ENCODE measurements at places on chromosomes 13 and 19.

GRCh38 chr19:18514800-18515682 is 6.8 kb downstream of the ELL start:
- no peak for DNase-seq

- DNase-seq: no peak
Observed at GRCh38 chr19:35738021-35738886, 4.0 kb downstream of the IGFLR1 start.

DNA sequence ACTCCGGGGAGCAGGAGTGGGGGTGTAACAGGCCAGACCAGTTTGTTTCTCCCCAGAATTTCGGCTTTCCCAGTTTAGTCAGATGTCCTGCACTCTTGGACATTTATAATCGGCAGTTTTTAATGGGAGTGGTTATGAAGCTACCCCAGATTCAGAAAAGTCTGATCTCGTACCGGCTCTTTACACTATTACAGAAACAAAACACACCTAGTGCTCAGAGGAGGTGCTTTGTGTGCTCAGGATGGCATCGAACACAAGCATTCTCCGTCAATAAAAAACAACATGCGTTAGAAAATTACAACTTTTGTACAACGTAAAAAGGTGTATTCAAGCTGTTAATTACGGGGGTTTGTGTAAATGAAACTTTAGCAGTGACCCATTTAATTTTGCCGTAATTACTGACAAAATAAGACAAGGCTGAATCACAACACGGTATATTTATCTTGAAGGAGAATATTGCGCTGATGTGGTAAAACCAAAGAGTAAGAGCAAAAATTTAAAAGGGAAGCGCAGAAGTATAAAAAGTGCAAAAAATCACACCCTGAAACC is 6.6 kb upstream of the SOX1 start:
- no peak for DNase-seq

DNA sequence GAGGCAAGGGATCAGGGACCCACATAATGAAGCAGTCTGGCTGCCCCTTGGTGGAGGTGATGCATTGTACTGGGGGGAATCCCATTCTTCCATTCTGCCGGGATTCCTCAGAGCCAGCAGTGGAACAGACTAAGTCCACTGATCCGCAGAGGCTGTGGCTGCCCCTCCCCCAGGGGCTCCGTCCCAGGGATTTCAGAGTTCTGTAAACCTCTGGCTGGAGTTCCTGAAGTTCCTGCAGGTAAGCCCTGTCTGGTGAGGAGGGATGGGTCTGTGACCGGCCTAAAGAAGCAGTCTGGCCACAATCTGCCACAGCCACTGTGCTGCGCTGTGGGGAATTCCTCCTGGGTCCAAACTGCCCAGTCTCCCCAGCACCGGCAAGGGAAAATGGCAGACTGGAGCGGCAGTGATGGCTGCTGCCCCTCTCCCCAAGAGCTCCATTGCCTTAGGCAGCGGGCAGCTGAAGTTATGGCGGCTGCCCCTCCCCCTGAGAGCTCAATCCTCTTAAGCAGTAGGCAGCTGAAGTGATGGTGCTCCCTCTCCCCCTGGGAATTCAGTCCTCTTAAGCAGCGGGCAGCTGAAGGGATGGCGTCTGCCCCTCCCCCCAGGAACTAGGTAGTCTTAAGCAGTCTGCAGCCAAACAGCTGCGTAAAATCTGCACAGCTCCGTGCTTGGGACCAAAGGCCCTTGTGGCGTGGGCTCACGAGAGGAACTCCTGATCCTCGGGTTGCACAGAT is 155.7 kb downstream of the PCDH17 start:
- no peak for DNase-seq

- DNase-seq: no peak
Observed at GRCh38 chr13:29476046-29476445, 119.4 kb downstream of the SLC7A1 start.

GRCh38 chr13:93270769-93271742 is 44.4 kb downstream of the GPC6 start:
- no peak for DNase-seq

DNA sequence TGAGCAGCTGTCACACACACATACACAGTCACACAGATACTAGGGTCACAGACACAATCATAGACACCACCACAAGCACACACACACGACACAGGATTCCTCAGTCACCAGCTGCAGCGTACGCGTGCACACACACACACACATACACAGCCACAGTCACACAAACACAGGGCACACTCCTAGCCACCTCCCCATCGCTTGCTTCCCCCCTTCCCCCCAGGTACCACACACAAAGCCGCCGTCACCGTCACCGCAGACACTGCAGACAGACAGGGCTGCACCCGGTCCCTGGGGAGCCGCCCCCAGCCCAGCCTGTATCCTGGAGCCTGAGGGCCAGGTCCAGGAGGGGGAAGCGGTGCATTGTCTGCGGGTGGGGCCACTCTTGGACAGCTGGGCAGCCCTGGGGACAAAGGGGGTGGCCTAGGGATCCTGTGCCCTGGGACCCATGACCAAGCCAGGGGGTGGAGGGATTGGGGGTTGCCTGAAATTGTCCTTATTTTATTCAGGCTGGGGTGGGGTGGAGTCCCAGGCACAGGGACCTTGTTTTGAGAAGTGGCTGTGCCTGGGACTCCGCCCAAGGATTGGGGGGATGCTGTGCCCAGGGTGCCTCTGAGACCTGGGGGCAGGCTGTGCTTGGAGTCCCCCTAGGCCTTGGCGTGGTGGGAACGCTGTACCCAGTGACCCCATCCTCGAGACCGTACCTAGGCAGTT is 957 bp downstream of the NUMBL start:
- peak; percentile 52 for DNase-seq

- DNase-seq: no peak
Observed at GRCh38 chr13:46743191-46743590, 53.8 kb downstream of the ESD start.

DNA sequence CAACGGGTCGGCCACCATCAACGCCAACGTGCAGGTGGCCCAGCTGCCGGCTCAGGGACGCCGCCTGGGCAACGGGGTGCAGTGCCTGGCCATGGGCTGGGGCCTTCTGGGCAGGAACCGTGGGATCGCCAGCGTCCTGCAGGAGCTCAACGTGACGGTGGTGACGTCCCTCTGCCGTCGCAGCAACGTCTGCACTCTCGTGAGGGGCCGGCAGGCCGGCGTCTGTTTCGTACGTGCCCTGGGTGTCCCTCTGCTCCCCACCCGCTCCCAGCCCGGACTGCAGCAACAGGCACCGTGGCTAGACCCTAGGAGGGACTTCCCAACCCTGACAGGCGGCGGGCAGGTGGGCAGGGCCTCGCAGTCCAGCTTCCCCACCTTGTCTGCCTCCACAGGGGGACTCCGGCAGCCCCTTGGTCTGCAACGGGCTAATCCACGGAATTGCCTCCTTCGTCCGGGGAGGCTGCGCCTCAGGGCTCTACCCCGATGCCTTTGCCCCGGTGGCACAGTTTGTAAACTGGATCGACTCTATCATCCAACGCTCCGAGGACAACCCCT is 3.5 kb downstream of the ELANE start:
- no peak for DNase-seq

DNA sequence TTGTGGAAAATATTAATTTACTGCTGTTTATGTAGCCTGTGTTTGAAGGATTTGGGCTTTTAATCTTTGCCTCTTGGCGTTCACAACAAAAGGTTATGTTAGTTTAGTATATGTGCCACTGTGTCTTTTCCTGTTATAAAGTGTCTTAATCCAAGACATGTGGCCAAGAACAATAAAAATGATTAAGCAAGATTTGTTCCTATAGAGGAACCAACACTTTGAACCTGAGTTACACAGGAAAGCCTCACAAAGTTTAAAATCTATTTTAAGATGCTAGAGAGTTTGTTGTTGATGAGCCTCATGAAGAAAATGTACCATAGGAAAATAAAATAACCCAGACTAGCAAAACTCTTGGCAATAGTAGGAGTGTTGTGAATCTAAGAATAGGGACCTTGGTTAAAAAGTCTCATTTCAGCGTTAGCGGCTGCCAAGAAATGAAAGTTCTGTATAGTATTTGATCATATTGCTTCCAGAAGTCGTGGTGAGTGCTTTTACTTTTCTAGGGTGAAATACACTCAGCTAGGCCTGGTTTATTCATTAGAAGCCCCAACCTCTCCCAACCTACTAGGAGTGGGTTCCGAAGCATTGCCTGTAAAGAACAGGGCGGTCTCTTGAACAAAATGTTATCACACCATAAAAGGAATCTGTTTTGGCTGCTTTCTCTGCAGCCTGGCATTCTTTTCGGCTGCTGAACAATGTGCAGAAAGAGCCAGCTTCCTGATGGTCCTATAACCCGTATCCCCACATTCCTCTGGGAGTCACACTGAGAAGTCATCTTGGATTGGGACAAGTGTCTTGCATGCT is 102.6 kb downstream of the LRCH1 start:
- DNase-seq: no peak

GRCh38 chr19:1384085-1384462 is 367 bp downstream of the NDUFS7 start:
- no peak for DNase-seq

DNA sequence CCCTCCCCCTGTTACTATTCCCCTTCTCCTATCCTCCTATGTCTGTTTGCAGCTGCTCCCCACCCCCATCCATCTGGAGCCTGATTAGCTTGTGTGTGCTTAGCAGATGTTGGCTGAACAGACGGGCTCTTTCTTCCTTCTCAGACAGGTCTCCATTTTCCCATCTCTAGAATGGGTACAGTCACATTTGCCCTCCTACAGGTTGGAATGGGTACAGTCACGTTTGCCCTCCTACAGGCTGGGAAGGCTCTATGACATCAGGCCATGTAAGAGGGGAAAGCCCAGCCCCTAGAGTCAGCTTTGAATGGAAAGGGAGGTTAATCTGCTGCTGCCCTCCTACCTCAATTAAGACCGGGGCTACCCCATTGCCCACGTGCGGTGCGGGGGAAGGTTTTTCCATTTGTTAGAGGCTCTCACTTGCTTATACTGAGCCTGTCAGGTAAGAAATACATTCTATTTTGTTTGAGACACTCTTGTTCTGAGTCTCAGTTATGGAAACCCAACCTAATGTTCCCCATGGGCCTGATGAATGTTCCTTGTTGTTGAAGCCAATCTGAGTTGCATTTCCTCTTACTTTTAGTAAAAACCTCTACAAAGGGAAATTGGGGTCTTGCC is 2.2 kb upstream of the CLEC17A start:
- no peak for DNase-seq

- no peak for DNase-seq
Observed at GRCh38 chr13:88707646-88708045, 1036.5 kb downstream of the SLITRK5 start.

DNA sequence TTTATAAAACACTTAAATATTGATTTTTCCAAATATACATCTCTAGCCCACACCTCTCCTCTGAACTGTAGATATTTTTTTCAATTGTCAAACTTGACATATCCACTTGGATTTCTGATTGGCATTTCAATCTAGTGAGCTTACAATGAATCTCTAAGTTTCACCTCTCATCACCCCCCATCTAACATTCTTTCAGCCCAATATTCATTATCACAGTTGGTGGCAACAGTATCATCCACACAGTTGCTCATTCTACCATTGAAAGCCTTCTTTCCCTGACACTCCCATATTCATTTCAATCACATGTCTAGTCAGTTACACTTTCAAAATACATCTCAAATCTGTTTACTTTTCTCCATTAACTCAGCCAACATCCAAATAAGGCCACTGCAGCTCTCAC is 385.2 kb downstream of the PCDH20 start:
- no peak for DNase-seq

- DNase-seq: peak; percentile 60
Observed at GRCh38 chr19:8459520-8460270, 14.9 kb downstream of the HNRNPM start.

- DNase-seq: no peak
Observed at GRCh38 chr19:52028780-52029123, 573 bp upstream of the ZNF614 start.

DNA sequence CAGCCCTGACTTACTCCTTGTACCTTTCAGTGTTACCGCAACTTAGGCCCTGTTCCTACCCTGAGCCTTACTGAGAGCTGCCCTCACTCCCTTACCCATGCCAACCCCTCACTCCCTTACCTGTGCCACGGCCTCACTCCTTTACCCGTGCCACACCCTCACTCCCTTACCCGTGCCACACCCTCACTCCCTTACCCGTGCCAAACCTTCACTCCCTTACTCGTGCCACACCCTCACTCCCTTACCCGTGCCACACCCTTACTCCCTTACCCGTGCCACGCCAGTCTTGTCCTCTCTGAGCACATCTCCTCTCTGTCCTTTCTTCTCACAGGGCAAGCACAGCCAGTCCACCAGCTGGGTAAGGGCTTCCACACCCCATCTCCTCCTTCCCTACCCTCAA is 20.3 kb downstream of the AXL start:
- DNase-seq: no peak

DNA sequence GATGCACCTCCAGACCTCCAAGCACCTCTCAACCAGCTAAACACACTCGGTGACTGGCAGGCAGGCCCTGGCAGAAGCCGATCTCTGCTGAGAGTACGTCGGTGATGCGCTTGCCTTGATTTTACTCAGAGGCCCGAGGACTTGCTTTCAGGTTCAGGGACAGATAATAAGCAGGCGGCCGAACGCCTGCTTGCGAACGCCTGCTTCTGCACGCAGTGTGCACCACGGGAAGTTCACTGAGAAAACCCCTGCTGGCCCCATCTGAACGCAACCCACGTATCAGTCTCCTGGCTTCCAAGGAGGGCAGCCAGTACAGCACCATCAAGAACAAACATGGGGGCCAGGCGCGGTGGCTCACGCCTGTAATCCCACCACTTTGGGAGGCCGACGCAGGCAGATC is 108.0 kb downstream of the STK24 start:
- DNase-seq: no peak

DNA sequence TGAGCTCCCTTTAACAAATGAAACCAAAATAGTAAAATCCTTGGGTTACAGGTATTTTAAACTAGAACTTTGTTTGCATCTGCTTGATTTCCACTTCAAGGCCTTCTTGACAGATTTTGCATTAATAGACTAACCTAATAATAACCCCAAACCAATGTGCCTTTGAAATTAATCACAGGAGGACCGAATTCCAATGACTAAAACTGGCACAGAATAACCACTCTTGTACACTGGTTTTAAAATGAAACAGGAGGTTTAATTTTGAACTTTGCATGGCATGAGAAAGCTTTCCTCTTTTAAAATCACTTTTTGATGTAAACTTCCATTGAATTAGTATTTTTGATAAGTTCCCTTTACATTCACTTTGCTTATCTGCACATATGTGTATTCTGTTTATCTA is 269.6 kb downstream of the SLITRK5 start:
- DNase-seq: no peak

GRCh38 chr13:51276636-51277035 is 54.4 kb downstream of the FAM124A start:
- no peak for DNase-seq

DNA sequence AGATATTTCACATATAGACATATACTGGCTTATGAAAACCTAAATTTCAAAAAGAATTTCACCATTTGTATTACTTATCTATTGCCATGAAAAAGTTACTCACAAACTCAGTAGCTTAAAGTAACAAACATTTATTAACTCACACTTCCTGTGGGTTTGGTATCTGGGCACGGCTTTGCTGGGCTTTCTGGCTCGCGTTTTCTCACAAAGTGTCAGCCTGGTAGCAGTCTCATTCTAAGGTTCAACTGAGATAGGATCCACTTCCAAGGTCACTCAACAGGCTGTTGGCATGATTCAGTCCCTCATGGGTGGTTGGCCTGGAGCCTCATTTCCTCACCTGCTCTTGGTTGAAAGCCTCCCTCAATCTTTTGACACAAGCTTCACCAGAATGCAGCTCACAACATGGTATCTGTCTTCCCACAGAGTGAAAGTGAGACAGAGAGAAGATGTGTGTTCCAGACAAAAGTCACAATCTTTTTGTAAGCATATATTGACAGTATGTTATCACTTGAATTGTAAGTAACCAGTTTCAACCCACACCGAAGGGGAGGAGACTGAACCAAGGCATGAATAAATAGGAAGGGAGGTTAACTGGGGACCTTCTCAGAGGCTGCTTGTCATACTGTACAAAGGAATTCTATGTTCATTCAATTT is 1065.8 kb upstream of the SPRY2 start:
- no peak for DNase-seq
